ENCODE measurements at places on chromosomes 3 and 15.

GRCh38 chr3:194099215-194099614, 36.7 kb upstream of the HES1 start:
- DNase-seq, result no peak

DNA sequence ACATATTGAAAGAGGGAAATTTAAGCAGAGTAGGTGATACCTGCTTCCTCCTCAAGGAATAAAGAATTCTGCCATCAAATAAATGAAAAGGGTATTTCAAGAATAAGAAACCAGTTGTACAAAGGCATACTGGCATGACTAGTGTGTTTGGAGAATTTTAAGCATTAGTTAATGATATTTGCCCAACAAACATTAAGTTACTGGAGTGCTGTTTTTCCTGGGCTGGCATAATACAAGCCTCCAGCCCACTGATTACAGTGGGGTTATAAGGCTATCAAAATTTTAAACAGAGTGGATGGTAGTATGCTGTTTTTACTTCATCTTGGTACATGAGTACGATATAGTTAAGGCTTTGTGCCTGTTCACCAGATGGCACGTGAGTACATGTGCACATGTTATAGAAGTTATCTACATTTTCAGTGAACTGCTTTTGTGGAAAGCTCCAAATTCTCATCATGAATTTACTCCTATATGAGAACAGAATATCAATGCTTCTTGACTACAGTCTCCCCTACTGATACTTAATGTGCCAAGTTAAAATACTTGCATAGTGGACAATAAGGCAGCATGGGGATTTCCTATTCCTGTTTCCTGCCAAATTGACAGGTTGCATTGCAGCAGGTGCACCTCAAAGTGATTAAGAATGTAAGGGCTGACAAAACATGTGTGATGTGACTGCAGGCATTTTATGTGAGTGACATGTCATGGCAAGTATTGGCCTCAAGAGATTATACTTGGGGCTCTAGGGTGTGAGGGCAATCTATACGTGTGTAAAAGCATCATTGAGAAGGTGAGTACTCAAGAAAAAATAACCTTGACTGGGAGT, 14.9 kb downstream of the NAALADL2 start:
- DNase-seq, result no peak

GRCh38 chr3:24027946-24028345, 82.9 kb downstream of the NR1D2 start:
- no peak for DNase-seq

- DNase-seq, result peak; percentile 35
These were observed 9.2 kb upstream of the PGPEP1L start for GRCh38 chr15:99016680-99017321.

DNA sequence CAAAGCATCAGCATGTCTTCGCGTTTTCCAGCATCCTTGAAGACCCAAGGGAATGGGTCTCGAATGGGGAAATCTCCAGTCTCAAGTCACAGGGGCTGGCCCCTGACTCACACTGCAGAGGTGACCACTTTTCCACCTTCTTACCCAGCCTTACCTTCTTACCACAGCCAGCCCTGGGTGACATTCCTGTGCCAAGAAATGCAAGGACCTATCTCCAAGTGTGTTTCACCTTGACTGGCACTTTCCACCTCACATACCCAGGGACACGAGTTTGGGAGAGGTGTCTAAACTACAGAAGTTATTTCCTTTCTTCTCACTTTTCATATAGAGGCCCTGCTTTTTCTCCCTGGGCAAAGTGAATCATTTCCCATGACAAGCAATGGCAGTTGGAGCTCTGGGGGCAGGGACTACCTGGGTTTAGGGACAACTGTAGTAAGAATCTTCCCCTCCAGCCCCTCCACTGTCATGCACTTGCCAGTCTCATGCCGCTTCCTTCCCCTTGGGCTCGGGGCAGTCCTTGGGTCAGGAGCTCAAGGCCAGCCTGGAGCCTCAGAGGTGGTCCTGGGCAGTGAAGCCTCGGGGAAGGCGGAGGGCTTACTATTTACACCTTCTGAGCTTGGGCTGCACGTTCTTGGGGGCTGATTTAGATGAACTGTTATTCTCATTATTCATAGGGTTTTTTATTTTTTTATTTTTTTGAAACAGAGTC, 16.8 kb downstream of the PAQR5 start:
- DNase-seq, result no peak

DNA sequence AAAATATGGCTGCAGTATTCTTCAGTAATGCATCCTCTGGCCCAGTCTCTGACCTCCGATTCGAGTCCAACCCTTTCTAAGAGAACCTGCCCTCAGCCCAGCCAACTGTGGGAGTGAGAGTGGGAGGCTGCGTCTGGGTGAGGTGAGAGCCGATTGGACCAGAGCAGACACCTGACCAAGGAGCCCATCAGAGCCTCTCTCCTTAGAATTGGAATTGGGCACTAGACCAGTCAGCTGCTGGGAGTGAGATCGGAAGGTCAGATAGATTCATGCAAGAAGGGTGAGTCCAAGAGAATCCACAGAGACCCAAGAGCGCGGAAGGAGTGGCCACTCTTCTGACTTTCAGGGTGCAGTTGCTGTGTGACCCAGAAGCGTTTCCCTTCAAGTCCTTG, 10.2 kb downstream of the RASL12 start:
- no peak for DNase-seq

- no peak for DNase-seq
These were observed 399.2 kb downstream of the EPHA3 start for GRCh38 chr3:89506462-89507103.

DNA sequence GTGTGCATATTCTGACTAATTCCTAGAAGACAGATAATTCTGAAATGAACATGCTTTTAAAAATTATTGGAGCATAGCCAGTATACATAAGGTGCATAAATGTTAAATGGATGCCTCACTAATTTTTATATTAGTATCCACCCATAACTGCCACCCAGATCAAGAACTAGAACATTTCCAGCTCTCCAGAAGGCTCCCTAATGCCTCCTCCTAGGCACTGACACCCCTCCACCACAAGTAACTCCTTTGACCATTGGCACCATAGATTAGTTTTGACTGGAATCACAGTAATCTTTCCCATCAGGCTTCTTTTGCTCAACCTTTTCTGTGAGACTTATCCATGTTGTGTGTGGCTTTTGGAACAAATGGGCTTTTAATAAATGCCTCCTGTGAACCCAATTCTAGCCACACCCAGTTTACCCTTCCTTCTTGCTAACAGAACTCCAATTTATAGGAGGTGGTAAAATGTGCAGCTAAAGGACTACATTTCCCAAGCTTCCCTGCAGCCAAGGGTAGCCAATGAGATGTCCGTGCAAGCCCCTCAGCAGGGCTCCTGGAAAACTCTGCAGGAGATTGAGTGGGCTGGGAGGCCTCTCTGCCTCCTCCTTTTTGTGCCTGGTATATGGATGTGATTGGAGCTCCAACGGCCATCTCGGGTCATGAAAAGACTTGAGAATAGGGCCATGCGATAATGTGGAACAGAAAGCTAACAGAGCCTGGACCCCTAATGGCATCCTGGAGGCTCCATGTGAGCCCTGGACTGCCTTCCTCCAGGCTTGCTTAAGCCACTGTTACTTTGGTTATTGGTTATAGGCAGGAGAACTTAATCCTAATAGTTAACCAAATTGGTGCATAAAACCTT, 322.6 kb upstream of the TLE3 start:
- DNase-seq, result no peak

DNA sequence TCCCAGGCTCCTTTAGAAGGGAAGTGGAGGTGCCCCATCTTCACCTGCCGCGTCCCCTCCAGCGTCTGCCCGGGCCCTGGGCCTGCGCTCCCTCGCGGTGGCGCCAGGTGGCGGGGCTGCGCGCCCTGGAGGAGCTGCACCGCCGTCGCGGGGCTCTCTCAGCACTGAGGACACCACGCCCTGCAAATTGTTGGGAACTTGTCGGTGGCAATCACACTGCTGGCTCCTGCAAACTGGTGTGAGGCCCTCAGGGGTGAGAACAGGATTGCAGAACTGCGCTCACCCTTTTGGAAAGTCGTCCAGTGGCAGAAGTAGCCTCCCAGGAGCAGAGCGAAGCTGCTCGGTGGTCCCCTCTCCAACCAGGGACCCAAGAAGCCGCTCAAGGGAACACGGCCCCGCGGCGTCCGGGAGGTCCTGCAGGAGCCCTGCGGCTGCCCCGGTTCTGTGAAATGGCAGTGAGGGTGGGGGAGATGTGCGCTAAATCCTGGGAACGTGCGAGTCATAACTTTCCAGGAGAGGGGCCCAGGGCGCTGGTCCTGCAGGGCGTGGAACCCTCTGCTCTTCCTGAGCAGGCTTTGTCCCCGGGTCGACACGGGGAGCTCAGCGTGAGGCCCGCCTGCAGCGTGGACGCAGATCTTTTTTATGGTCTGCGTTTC, 995 bp upstream of the LRRK1 start:
- DNase-seq, result peak; percentile 83

- no peak for DNase-seq
These were observed 56.2 kb downstream of the CEMIP start for GRCh38 chr15:80835336-80835735.

DNA sequence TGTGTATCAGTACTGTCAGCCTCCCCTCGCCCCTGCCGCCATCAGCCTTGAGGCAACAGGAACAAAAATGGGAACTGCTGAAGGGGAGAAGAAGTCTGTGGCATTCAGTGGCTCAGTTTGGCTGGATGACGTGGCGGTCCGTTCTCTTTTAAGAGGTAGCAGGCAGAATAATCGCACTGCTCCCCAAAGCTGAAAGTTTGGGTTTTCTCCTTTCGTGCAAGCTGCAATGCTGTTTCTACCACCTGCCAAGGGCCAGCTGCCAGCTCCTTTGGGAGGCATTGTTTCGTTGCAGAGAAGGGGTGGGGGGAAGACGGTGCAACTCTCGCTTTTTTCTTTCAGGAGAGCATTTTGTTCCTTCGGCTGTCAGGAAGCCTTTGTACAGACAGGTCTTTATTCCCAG, 369.6 kb upstream of the RORA start:
- DNase-seq, result no peak

DNA sequence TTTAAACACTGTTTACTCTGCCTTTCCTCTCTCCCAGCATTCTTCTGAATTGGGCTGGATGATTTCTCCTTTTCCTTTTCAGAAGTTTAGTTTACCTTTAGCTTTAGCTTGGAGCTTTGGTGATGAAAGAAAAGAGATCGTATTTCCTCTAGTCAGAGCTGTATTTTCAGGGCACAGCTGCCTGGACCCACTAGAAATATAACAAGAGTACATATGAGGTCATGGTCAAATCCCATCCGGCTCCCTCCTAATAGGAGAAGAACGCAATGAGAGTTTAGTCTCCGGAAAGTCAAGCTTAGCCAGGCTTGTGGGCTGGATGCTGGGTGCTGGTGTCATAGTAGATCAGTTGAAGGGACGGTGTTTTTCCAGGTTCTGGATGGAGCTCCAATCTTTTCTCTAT, 177.1 kb upstream of the PFN2 start:
- no peak for DNase-seq

- no peak for DNase-seq
These were observed 16.8 kb downstream of the GABRR3 start for GRCh38 chr3:98018301-98018700.

- no peak for DNase-seq
These were observed 380.2 kb downstream of the TIGIT start for GRCh38 chr3:114674036-114674435.

DNA sequence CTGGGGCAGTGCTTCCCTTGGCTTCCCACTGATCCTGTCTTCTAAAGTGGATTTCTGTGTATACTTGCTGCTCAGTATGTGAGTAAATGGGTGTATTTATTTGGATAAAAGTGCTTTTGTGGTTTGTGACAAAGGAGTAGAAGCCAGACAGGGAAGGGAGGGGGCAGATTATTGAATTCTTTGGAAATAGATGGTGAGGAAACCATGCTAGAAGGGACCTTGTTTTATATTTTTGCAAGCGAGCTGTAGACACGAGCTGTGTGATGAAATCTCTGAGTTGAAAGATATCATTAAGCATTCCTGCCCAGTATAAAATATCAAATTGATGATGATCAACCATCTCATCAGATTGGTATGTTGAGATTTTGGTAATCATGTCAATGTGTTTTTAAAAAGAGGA, 68.9 kb downstream of the DUT start:
- DNase-seq, result no peak

DNA sequence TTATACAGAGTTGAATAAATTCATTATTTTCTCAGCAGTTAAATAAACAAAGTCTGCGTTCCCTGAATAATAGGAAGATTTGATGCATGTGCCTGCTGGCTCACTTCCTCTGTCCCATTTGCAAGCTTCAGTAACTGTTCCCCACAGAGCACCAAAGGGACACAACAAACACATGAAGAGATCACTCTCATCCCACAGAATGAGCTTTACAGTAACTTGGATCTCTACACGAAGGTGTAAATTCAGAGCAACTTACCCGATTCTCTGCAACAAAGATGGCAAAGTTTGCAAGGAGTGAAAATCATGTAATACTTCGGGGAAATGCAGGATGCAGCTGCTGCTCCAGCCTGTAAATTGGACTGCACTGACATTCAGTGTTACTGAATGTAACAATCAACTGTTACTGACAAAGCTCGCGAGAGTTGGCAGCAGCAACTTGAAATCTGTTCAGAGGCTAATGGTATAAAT, at the start of gene BCHE:
Gene BCHE, minus strand, starts transcription at position 366 of the 468 bp plus-strand sequence. CDS start 6,390 bp downstream, outside the sequence.
- peak; percentile 51 for DNase-seq

GRCh38 chr3:42731476-42732195, 29.0 kb upstream of the HHATL start:
- DNase-seq, result no peak

DNA sequence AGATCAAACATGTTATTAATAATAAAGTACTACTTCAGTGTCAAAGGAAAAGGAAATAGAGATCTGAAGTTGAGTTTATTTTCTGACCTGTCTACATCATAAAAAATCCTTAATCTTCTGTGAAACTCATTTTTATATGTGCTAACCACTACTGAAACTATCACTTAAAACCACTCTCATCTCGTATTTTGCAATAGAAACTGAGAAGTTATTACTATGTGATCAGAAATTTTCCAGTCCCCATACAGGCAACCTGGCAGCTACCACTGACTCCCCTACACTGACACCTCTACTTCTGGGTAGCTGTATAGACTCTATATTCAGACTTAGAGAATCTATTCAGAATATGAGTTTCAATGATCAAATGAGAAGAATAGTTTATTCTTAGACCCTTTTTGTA, 8.3 kb downstream of the HDGFL3 start:
- no peak for DNase-seq

DNA sequence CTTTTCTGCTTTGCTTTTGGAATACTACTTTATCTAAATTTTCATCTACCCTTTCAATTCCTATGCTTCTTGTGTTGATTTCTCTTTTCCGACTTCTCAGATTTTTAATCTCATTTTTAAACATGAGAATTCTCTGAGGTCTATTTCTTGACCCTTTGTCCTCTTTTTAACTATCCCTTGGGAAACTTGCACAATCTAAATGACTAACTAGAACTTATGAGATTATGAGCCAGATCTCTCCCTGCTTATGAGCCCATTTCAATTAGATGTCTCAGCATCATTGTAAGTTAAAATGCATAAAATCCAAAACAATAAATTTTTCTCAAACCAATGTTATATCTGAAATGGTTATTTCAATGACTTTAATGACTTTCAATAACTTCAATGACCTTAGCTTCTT, 296.9 kb upstream of the AGTR1 start:
- DNase-seq, result no peak

DNA sequence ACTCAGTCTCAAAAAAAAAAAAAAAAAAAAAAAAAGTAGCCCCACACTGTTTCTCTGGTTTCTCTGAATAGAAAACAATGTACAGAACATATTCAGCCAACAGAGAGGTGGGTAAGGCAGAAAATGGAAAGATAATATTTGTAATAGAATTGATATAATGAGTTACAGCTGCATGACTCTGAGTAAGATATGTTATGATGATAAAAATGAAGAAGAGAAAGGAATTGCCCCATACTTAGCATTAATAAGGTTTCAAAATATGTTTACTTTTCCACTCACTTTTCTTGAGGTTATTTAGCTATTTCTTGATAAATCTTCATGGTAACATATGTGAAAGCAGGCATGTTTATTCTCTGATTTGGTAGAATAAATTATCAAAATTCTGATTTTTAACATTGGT, 100.9 kb upstream of the ROBO2 start:
- no peak for DNase-seq

Data from COLO829 (cell line).